ENCODE measurements at places on chromosomes 13 and 19.

- no peak for DNase-seq
Measured at GRCh38 chr13:83765796-83766195, 116.5 kb downstream of the SLITRK1 start.

GRCh38 chr19:12946731-12947496 is 1.3 kb downstream of the RAD23A start:
- DNase-seq: no peak

DNA sequence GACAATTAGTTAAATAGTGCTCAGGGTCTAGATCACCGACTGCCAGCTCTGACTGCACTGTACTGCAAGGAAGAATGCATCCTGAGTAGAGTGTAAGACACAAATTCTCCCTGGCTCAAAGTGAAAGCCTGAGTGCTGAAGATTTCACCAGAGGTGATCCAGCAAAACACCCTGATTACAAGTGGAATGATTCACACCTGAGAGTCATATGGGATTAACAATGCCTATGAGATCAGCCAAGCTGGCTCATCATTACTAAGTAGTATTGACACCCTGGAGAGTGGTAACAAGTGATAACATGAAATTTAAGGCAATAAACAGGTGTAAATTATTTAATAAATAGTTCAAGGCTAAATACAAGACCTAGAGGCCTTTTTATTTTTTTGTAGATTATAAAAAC is 403.8 kb upstream of the PRR20A start:
- no peak for DNase-seq

DNA sequence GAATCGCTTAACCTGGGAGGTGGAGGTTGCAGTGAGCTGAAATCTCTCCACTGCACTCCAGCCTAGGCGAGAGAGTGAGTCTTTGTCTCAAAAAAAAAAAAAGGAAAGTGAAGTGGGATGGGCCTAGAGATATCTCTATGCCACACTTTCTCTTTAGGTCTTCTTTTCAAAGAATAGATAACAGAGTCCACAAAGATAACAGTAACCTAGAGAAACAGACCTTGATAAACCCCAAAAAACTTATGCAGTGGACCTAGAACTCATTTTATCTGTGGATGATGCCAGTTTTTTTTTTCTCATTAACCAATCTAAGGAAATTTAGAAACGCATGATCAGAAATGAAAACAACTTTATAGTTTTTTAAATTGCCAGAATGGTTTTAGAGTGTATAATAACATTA is 227.4 kb downstream of the LHFPL6 start:
- DNase-seq: no peak

DNA sequence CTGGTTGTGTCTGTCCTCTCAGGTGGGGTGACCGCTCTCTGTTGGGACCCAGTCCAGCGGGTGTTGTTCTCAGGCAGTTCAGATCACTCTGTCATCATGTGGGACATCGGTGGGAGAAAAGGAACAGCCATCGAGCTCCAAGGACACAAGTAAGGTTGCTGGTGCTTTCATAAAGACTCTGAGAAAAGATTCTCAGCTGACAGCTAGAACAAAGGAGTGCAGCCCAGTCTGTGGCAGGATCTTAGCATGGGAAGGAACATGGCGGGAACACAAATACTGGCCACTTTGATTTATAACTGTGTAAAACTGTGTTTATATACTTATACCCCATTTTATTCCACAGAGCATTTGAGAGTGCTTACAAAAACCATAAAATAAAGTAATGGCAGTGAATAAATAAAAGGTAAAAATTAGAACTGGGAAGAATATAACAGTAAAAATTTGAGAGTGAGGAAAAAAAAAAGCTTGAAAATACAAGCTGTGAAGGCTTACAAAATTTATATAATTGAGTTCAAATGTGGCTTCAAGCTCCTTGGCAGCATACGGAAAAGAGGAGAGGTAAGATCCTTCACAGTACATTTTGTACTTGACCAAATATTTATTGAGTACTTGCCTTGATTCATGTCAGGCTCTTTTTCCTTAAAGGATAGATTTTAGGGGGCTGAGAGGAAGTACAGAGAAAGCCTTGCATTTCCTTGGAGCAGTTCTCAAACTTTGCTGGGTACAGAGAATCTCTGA is 64.8 kb downstream of the DHRS12 start:
- no peak for DNase-seq

DNA sequence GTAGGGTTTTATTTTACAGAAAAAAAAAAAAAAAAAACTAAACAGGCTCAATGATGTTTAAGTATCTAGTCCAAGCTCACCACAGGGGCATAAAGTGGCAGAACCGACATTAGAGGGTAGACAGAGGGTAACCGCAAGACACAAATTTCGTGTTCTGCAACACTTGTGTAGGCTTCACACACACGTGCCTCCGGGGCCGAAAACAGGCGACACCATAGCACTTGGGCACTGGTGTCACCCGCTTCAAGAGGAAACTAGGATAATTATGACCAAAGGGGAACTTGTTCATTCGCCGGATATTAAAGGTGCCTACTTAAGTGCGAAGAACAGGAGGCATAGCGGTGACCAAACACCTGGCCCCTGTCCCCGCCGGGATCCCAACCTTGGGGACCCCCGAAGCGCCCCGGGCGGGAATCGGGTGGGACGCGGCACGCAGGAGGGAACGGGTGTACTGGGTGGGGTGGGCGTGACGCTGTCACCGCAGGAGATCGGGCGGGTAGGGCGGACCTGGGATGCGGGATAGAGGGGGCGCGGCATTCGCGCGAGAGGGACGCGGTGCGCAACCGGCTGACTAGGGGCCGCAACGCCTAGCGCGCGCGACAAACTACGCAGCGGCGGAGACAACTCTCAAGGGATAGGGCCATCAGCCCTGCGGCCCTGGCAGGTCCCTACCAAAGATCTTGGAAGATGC is 558 bp downstream of the MZT1 start:
- DNase-seq: peak; percentile 20

GRCh38 chr13:74770361-74770760 is 636.2 kb upstream of the KLF12 start:
- no peak for DNase-seq
